ENCODE measurements at places on chromosomes 1 and 21.

- DNase-seq, result no peak
Measured at GRCh38 chr1:233675446-233675845, 61.5 kb downstream of the KCNK1 start.

- no peak for DNase-seq
Measured at GRCh38 chr1:182754087-182754486, 35.5 kb upstream of the NPL start.

- no peak for DNase-seq
Measured at GRCh38 chr1:25036117-25036546, 106.1 kb upstream of the RUNX3 start.

DNA sequence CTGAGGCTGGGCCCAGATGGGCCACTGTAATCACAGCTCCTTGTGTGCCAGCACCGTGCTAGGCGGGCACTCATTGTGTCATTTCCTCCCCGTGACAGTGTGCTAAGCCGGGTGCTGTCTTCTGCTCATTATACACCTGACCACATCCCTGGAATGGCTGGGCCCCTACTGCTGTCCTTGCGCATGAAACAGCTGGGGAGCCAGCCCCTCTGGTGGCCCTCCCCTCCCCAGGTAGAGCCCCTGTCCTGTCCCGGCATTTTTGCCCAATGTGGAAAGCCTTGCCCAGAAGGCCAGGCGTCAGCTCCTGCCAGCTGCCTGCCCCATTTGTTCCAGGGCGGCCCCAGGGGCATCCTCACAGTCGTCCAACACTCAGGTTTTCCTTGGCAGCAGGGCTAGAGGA is 107.4 kb upstream of the CASZ1 start:
- no peak for DNase-seq

GRCh38 chr1:32474954-32475353 is 10.1 kb downstream of the ZBTB8B start:
- no peak for DNase-seq

GRCh38 chr1:5826601-5827000 is 165.6 kb downstream of the NPHP4 start:
- DNase-seq, result no peak

DNA sequence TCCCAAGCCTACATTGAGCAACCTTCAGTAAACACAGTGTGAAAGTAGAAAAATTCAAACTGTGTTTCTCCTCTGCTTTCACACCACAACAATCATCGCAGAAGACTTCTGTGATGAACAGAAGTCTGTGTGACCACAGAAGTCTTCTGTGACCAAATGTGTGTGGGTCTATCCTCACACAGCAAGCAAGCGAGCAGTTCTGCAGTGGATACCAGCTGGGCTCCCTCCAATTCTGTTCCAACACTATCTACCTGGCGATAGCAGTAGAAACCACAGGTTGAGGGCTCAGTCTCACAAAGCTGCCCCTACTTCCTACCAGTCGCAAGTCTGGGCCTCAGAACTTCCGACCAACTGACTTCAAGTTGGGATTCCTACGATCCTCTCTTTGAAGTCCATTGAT is 21.0 kb upstream of the RAP1A start:
- DNase-seq, result no peak
